ENCODE measurements at places on chromosomes 11 and 22.

DNA sequence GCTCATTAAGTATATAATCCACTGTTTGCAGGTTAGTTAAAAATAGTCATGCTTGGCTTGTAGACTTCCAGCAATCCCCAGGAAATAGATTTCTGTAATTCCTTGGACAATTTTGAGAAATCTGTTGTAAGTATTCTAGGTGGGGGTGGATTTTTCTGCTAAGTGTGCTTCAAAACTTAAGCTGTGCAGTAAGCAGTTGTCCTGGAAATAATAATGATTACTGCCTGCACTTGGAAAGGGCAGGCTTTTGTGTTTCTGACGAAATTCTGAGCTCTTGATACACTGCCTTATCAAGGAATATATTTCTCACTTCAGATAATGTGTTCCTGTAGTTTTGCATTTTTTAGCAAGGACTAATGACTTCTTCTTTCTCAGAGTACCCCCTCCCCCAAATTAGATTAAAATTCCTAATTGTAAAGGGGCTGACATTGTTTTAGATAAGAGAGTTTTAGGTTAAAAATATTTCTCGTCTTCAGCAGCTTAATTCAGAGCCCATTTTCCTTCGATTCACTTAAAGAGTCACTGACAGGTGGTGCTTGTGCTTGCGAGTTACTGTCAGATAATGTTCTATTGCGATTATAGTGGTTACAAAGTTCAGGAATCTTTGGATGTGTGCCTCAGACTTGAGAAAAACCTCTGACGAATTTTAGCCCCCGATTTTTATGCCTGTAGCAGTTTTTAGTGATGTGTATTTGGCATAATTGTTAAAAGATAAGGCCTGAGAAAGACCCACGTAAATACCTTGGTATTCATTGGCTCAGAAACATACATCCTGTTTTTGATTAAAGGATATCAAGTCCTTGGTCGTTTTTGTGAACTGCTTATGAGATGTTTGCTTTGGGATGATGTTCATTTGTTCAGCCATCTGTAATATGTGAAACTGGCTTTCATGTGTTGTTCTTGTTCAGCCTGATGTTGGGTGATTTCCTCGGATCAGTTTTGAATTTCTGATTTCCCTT lies 120.5 kb downstream of the HIPK3 start:
- DNase-seq: no peak

DNA sequence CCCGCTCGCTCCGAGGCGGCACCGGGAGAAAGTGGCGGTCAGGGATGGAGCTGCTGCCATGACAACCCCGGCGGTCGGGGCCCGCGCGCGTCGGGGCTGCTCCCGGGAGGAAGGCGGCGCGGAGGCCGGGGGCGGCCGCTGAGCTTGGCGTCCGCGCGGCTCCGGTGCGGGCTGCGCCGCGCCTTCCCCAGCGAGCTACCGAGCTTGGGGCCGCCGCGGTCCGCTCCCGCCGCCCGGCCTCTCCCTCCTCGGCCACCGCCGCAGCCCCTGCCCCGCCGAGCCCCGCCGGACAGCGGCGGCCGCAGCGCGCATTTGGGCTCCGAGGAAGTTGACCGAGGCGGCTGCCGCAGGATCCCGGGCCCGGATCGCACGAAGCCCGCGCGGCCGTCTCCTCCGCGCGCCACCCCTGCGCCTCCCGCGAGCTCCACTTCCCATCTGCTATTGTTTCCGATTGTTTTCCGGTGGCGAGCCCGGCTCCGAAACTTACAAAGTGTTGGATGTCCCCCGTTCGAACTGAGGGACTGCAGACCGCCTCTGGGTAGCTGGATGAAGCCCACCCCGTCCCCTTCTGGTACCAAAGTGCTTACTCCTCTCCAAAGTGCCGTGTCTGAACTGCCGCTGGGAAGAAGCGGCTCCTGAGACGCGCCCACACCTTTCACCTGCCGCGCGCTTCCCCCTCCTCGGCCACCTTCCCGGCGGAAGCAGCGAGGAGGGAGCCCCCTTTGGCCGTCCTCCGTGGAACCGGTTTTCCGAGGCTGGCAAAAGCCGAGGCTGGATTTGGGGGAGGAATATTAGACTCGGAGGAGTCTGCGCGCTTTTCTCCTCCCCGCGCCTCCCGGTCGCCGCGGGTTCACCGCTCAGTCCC lies 540.3 kb downstream of the NTM start:
- DNase-seq: no peak

DNA sequence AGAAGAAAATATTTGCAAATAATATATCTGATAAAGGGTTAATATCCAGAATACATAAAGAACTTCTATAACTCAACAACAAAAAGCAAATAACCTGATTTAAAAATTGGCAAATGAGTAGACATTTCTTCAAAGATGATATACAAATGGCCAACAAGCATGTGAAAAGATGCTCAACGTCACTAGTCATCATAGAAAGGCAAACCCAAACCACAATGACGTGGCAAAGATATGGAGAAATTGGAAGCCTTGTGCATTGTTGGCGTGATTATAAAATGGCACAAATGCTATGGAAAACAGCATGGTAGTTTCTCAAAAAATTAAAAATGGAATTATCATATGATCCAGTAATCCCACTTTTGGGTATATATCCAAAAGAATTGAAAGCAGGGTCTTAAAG lies 466.3 kb downstream of the TBC1D22A start:
- no peak for DNase-seq

DNA sequence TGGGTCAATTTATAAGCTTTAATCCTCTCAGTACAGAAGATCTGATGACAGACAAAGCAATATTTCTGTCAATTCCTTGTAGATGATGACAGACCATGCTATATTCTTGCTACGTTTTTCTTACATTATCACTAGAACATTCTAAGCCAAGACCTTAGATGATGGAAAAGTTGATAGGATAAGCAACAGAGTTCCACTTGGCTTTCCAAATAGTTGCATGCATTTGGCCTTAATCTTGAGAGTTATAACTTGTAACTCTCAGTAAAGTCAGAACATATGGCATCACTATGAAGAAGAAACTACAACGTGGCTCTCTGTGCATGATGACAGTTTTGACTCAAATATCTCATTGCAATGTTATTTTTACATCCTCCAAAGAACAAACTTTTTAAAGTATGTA lies 544.3 kb upstream of the LRRC4C start:
- DNase-seq: no peak

DNA sequence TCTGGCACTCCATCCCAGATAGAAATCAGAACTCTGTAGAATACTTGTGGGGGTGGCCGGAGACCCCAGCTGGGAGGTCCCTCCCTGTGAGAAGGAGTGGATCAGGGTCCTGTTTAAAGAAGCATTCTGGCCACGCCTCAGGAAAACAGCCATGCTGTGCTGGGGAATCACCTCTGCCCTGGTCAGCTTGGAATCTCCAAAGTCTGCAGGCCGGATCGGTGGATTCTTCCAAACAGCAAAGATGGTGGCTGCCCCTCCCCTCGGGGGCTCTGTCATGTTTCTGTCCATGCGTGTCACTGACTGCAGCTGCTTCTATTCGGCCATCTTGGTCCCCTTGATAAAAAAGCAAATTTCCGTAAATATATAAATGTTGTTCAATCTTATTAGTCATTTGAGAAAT lies 365.9 kb downstream of the JRKL start:
- DNase-seq: no peak

GRCh38 chr11:9601037-9601875 lies 27.8 kb downstream of the WEE1 start:
- no peak for DNase-seq

DNA sequence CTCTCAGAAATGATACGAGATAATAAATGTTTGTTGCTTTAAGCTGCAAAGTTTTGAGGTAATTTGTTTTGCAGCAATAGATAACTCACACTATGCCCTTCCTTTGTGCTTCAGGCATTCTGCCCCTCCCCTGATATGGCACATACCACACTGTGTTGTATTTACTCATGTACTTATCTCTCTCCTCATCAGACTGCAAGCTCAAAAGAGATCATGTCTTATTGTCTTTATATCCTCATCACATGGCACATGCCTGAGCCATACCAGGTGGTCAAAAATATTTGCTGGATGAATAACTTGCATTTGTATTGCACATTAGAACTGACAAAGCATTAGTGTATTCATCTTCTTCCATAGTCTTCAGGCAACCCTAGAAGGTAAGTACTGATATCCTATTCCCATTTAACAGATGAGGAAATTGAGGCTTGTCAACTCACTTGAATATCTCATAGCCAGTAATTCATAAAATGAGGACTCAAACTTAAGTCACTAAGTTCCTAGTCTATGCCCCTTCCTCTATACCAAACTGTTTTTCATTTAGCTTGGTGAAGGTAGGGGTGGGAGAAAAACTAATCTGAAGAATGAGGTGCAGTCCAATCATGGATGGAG lies 83.9 kb upstream of the EED start:
- no peak for DNase-seq

- DNase-seq: no peak
Observed at GRCh38 chr11:119361056-119361787, 14.7 kb upstream of the MFRP start.

GRCh38 chr22:42169055-42169469 lies 38.5 kb upstream of the CYP2D6 start:
- DNase-seq: no peak

- peak; percentile 56 for DNase-seq
Observed at GRCh38 chr11:128342511-128343134, 244.7 kb downstream of the ETS1 start.

- DNase-seq: peak; percentile 86
Observed at GRCh38 chr11:27116684-27117083, 76.1 kb downstream of the BBOX1 start.

DNA sequence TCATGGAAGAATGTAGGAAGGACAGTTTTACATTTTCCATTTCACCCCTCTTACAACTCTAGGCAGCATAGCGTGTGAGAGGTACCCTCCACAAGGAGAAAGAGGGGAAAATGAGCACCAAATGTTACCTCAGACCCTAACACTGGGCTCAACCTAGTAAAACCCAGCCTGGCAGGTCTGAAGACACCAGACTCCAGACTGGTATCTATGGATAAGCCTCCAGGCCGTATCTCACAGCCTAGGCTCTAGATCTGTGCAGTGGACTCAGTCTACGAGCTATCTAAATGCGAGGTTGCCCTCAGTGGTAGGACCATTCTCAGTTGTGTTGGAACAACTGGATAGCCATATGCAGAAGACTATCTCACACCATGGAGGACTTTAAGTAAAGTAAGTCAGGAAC lies 10.5 kb downstream of the TRIM5 start:
- no peak for DNase-seq

DNA sequence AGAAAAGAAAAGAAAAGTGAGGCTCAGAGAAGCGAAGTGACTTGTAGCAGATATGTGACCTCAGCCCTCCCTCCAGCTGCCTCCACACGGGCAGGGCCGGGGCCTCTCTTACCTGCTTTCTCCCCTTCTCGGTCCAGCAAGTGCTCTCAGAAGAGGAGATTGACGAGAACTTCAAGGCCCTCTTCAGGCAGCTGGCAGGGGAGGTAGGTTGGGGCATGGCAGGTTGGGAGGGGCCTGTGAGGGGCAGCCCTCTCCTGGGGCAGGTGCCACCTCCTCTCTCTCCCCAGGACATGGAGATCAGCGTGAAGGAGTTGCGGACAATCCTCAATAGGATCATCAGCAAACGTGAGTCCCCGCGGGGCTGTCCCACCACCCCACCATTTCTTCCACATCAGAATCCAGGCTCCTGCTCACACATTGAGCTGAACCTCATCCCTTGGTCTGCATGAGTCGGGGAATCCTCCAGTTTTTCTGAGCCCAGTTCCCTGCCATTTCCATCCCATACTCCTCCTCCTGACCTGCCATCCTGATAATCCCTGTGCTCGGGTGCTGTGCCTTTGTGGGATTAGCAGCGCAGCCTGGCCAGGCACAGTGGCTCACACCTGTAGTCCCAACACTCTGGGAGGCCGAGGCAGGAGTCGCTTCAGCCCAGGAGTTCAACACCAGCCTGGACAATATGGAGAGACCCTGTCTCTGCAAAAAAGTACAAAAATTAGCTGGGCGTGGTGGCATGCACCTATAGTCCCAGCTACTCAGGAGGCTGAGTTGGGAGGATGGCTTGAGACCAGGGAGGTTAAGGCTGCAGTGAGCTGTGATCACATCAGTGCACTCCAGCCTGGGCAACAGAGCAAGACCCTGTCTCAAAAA lies 26.4 kb downstream of the CAPN1 start:
- DNase-seq: no peak

- no peak for DNase-seq
Observed at GRCh38 chr11:108206171-108206570, 16.3 kb downstream of the NPAT start.

DNA sequence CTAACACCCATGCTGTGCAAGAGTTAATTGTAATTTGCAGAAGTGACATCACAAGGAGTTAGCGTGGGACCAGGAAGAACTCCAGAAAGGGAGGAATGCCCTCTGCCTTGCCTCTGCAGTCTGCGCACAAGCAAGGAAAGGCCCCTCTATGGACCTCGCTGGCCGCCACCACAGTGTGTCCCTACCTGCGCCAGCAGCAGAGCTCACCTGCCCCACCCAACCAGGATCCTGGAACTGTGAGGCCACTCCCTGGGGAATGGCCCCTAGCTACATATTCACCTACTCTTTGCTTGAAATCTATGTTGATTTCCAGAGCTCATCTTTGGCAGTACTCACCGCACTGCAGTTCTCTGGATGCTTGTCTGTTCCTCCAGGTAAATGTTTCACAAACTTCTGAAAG lies 72.0 kb upstream of the MTNR1B start:
- DNase-seq: no peak

- DNase-seq: no peak
Observed at GRCh38 chr22:43782448-43782847, 29.7 kb downstream of the EFCAB6 start.

- DNase-seq: peak; percentile 82
Observed at GRCh38 chr22:42994917-42995562, 19.9 kb downstream of the PACSIN2 start.

GRCh38 chr11:60563553-60564235 lies 48.5 kb downstream of the MS4A13 start:
- no peak for DNase-seq

GRCh38 chr11:100830978-100831732 lies 144.1 kb downstream of the ARHGAP42 start:
- DNase-seq: no peak

- DNase-seq: peak; percentile 31
Observed at GRCh38 chr11:111429066-111429506, 50.0 kb upstream of the POU2AF1 start.

DNA sequence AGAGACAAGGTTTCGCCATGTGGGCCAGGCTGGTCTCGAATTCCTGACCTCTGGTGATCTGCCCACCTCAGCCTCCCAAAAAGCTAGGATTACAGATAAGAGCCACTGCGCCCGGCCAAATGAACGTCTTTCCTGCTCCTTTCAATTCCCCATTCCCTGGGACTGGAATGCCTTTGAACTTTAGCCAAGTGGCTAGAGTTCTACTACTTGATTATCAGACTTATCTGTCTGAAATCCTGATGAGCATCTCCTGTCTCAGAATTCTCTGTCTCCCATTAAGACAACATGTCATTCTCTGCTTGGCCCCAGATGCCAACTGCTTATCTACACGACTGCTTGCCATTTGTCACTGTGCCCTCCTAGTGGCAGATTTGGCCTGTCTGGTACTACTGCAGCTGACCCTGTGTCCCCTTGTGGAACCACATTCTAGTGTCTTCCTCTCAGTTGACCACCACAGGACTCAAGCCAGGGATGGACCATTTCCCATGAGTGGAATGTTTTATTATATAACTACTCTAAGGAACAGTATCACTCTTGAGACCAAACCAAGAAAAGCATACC lies 33.1 kb upstream of the IPO7 start:
- no peak for DNase-seq

GRCh38 chr11:31764766-31765165 lies 46.4 kb downstream of the PAX6 start:
- no peak for DNase-seq
